ENCODE measurements at places on chromosomes 6 and 20.

GRCh38 chr6:135722679-135723078 lies 128.8 kb upstream of the PDE7B start:
- no peak for DNase-seq

- DNase-seq: peak; percentile 71
Observed at GRCh38 chr20:53609491-53610445, 16.1 kb upstream of the ZNF217 start.

GRCh38 chr20:51650685-51651134 lies 108.2 kb upstream of the NFATC2 start:
- DNase-seq: no peak

DNA sequence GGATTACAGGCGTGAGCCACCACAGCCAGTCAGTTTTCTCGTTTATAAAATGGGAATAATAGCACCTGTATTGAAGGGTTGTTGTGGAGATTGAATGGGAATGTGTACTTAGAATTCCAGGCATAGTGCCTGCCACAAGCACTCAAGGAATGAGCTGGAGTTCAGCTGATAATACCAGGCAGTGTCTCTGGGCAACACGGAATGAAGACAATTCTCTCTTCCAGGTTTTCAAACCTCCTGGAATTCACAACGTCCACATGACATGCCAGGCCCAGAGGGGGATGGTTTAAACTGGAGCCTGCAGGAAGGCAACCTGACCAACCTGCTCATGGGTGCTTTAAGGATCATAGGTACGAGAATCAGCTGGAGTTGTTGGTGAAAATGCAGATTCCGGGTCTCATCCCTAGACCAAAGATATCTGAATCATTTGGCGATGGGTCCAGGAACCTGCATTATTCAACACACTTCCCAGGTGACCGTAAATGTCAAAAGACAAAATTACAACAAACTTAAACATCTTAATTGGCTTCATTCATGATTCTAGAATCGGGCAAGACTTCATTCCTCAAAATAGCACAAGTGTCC lies 1.9 kb upstream of the PTPN1 start:
- no peak for DNase-seq

GRCh38 chr20:3378138-3378537 lies 29.3 kb downstream of the DNAAF9 start:
- no peak for DNase-seq

GRCh38 chr6:106145741-106146227 lies 59.6 kb downstream of the PRDM1 start:
- DNase-seq: peak; percentile 19

DNA sequence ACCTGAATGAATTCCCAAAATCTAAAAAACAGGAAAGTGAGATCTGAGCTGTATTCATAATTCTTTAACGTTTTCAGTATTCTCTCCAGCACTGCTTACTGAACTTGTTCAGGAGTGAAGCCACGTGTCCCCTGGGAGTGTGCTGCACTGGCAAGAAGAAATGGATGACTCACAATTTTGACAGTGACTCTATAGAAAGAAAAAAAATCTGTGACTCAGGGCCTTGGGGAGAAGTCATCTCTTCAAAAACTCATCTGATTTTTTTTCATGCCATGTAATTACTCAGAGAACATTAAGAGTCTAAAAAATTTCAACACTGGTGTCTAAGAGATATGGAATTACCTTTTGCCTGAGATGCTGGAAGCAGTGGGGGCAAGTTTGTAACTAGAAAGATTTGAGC lies 39.7 kb downstream of the ANKEF1 start:
- DNase-seq: no peak

All from activated naive CD4-positive, alpha-beta T cell treated with anti-CD3 and anti-CD28 coated beads, Interleukin-2, amount 50 U/mL, for 72 hours (primary cell).